ENCODE measurements at places on chromosomes 6 and 20.

GRCh38 chr20:37344506-37345338, 1.2 kb upstream of the SRC start:
- DNase-seq = no peak

- no peak for DNase-seq
Observed at GRCh38 chr20:54218470-54218869, 10.6 kb downstream of the PFDN4 start.

- no peak for DNase-seq
Observed at GRCh38 chr20:61052195-61052750, 199.8 kb upstream of the CDH4 start.

- DNase-seq = no peak
Observed at GRCh38 chr6:1137849-1138248, 174.0 kb upstream of the FOXQ1 start.

DNA sequence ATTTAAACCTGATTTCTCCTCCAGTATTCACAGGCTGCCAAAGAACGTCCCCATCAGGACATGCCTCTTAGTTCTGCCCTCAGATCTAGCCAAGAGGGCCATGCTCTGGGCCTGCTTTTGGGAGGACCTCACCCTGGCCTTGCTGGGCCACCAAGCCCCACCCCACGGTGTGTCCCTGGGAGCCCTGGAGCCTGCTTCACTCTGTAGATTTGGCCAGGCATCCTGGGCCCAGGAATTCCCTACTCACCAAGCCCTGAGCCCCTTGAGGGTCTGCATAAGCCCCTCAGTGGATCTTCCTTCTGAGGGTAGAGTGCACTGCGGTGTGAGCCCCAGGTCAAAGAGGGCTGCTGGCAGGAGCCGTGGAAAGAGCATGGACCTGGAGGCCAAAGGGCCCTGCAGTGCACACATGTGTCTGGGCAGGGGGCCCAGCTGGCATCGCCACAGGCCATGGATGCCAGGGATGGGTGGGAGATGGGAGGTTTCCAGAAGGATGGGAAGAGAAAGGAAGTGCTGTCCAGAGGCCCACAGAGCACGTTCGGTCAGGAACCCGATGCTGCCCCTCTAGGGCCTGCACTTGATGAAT, 98.0 kb downstream of the DACT2 start:
- no peak for DNase-seq

DNA sequence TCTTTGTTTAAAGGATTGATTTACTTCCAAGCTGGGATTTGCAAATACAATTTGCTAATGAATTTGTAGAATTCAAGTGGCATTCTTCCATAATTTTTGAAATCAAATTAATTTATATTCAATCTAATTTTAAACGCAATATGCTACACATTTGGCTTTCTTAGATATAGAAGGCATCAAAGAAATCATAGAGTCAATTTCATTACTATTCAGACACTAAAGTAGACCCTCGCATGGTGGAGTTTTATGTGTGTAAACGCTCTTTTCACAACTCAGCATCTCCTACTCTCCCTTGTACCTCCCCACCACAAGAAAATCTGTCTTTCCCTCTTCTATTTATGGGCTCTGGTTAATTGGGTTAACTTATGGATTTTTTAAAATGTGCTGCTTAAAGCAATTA, 144.3 kb downstream of the DOK5 start:
- no peak for DNase-seq

- no peak for DNase-seq
Observed at GRCh38 chr6:43290905-43291355, 7.1 kb upstream of the SLC22A7 start.

DNA sequence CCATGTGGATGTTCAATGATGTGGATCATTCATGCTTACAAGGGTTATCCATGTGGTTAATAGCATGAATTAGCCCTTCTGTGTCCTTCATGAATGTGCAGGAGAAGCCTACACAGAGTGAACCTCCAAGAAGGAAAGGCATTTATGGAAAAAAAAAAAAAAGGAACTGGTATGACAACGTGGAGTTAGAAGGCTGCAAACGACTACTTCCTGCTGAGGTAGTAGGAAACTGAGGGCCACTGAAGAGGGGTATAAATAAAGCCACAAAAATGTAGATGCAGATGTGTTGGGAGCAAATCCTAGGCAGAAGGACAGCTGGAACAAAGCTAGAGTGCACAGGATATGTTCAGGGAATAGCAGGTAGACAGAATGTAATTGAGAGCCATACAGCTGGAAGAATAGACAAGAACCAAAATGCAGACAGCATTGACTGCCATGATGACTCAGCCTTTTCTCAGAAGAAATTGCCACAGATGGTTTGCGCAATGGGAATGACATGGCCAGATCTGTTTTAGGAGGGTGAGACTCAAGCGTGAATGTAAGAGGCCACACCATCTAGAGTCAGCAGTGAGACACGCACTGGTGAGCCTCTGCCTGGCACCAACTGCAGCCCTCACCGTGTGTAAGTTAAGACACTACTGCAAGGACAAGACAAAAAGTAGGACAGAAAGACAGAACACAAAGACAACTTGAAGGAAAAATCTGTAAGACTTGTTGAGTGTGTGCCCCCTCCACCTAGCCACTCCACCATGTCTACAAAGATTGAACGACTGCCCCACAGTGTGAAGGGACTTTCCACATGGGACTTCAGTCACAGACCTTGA, 79.8 kb downstream of the KIF13A start:
- DNase-seq = peak; percentile 58

GRCh38 chr20:25204550-25205276, 9.2 kb downstream of the ENTPD6 start:
- no peak for DNase-seq

GRCh38 chr6:140977403-140977802, 1155.3 kb upstream of the GJE1 start:
- no peak for DNase-seq

DNA sequence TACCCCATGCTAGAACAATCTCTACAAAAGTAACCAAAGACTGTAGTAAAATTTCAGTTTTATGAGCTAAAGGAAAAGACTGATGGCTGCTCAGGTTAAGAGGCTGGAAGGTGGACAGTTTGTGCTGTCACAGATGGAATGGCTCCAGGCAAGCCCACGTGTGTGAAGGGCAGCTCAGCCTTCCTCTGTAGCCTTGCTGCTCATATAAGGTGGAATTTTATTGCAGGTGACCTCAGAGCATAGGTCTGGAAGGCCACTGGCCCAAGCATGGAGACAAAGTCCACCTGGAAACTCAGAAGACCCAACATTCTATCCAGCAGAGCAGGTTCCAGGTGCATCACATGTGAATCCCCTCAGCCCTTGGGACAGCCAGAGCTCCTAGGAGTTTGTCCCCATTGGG, 53.6 kb downstream of the KAT14 start:
- no peak for DNase-seq

- DNase-seq = no peak
Observed at GRCh38 chr20:54173653-54174456, at the start of gene CYP24A1. Gene CYP24A1, minus strand, starts transcription at chr20:54173986. Its CDS starts 407 bp downstream, at chr20:54173579.

- DNase-seq = no peak
Observed at GRCh38 chr20:49570828-49571552, 3.1 kb upstream of the PTGIS start.

DNA sequence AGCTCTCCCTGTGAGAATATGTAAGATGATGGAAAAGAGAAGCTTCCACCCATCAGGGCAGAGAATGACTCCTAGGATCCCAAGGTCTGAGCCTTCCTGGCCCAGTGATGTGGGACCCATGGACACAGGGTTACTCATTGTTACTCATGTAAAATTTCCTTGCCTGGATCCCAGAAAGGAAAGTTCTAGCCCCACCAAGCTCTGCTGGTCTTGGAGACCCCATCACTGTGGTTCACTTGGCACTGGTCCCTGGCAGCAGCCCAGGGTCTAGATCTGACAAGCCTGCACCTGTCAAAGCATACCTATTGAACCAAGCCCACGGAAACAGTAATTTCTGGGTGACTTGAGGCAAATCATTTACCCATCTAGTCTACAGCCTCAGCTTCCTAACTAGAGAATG, 22.1 kb downstream of the MDGA1 start:
- no peak for DNase-seq

DNA sequence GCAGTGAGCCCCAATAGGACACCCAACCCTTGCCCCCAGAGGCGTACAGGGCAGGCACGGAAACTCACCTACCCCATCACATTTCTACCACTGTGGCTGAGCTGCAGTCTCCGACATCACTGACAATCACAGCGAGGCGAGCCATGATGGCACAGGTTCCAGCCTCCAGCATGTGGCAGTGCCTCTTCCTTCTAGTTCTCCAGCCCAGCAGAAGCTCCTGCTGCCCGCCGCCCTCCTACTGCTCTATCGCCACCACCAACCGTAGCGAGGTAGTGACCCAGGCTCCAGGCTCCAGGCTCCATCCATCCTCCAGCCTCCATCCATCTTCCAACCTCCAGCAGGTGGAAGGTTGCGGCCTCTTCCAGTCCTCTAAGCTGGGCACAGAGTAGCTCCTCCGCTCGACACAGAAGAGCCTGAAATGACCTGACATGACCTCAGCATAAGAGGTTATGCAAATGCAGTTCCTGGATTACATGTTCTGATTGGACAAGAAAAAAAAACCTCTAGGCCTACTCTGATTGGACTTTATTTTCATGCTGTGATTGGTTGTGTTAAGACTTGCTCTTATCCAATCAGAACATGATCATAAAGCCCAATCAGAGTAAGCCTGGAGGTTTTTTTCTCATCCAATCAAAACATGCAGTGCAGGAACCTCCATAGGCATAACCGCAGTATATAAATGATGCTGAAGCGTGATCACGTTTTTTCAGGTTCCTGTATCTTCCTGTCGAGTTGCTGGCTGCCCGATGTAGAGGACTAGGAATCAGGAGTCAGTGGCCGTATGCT, 438.9 kb upstream of the ZNF337 start:
- DNase-seq = no peak

GRCh38 chr20:49937027-49937929, 1.1 kb downstream of the RNF114 start:
- DNase-seq = peak; percentile 63

DNA sequence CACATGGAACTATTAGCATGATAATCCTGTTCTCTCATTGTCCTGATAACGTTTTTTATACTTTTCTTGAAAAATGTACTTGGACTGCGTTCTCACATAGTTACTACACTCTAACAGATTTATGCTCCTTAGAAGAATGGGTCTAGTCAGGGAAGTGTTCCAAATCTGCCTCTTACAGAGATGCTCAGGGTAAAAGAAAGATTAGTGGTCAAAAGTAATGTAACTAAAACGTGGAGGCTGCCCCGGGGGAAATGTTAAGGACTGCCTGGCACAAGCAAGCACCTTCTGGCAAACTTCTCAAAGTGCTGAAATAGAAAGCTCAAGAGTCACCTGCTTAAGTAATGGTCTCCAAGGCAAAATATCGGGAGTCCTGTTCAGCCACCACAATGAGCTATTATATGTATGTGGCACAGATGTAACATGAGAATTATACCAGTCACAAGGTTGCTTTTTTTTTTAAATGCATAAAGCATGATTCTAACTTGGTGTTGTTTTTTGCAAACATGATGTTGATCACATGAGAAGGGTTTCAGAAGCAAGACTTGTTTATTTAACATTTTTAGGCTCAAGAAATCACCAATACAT, 244.5 kb upstream of the JARID2 start:
- no peak for DNase-seq

DNA sequence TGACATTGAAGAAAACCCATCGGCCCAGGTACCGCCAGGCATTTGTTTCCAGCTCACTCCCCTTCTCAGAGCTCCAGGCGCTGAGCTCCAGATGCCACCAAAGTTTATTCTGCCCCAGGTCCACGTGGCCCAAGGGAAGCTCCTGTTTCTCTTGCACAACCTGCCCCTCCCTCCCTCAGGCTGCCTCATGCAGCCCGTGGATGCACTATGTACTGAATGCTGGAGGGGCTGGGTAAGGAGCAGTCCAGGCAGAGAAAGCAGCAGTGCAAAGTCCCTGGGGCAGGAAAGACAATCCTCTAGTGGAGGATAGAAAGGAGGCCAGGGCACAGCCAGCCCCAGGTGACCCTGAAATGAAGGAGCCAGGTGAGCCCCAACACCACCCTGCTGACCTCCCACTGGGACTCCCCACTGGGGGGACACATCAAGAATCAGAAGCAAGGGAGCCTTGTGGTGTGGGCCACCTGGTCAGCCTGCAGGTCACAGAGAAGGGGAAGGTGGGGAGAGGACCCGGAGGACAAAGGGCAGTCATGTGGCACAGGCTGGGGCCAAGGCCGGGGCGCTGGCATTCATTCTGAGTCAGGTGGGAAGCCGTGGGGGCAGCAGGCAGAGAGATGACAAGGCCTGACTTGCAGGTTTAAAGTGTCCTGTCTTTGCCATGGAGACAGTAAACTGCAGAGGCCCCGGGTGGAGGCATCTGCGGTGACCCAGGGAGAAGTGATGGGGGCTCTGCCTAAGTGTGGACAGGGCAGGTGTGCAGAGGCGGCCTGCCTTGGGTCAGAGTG, 230.1 kb downstream of the PREX1 start:
- no peak for DNase-seq

- DNase-seq = no peak
Observed at GRCh38 chr6:24401458-24401857, 1.3 kb upstream of the MRS2 start.

DNA sequence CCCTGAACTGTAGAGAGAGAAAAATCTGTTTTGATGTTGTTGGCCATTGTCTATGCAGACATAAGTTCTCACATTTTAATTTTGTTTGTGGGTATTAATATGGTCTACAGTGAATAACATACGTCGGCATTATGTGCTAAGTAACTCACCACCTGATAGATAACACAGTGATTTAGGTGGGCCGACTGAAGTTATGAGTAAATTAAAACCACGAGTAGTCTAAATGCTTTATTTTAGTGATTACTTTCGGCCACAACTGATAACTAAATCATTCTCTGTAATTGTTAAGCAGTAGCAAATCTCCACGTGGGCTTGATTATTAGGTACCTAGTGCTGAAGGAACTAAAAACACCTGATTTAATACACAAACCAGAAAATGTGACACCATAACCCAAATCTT, 1.1 kb downstream of the DOP1A start:
- no peak for DNase-seq

- DNase-seq = no peak
Observed at GRCh38 chr6:37690964-37691735, 6.5 kb downstream of the MDGA1 start.

DNA sequence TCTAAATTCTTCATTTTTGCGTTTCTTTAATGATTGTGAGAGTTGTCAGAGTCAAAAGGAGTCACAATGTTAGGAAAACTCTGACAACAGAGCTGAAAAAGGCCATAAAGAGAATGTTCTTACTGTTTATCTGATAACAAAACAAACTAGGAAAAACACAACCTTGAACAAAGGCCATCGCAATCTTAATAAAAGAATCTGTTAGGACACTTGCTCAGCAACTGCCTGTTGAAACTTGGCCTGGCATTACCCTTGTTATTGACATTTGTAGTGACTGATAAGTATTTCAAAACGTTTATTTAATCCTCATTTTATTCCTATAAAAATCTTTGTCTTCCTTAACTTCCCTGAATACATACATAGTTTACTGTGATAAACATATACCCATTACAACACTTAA, 15.7 kb downstream of the GSTA1 start:
- DNase-seq = no peak
